ENCODE measurements at places on chromosomes 13 and 19.

- no peak for DNase-seq
Measured at GRCh38 chr13:21675095-21675991, 4.5 kb downstream of the FGF9 start.

DNA sequence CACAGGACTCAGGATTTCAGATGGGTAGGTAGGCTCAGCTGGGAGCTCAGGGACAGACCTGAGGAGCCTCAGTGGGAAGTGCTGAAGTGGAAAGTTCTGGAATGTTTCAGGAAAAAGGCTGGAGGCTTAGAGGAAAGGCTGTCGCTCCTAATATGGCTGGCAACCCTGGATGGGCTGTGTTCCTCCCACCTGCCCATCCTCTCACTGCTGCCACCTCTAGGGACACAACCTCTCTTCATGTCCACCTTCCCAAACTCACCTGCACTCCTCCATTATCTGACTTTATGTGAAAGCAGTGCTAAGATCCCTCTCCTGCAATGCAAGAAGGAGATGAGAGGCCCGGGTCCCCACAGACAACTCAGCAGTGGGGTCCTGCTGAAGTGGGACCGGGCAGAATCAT, 5.8 kb upstream of the CEACAM21 start:
- no peak for DNase-seq

DNA sequence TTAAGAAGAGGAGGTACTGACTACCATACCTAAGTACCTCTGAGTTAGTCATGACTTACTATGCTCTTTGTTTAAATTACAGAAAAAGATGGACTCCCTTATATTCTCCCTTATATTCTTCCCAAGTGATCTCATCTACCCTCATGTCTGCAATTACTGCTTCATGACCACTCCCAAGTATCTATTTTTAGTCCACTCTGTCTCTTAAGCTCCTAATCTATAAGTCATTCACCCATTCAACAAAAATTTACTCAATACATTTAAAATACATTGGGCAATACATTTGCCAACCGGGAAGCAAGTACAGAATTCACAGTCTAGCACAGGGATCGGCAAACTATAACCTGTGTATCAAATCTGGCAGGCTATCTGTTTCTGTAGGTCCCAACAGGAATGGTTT, 42.6 kb downstream of the KPNA3 start:
- DNase-seq = no peak

- DNase-seq = no peak
Measured at GRCh38 chr13:107650081-107650701, 565.1 kb downstream of the LIG4 start.

- no peak for DNase-seq
Measured at GRCh38 chr13:97346561-97347254, 87.3 kb upstream of the RAP2A start.

GRCh38 chr19:47096100-47096704, 17.4 kb downstream of the ZC3H4 start:
- DNase-seq = no peak

DNA sequence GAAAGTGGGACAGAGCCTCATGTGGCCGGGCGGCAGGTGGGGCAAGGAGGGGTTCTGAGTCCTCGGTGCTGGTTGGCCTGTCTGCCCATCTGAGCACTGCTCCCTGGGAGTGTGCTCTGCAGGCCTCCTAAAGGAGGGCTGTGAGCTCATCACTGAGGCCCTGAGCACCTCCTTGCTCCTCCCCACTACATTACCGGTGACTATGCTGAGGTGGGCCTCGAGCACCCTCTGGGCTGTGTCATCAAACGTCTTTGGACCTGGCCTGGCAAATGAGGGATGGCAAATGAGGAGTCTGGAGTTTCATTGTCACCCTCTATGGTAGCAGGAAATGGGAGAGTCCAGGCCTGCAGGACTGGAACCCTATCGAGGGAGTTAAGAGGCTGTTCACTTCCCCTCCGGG, 38.8 kb upstream of the ZNF429 start:
- DNase-seq = no peak

Measured in stimulated activated CD8-positive, alpha-beta memory T cell treated with anti-CD3 and anti-CD28 coated beads, Interleukin-7, amount 100 ng/mL, for 1 hour (primary cell).